MV-4-11 (cell line): ENCODE measurements at places on chromosomes 5 and 9.

GRCh38 chr9:129482521-129483414 lies 138.1 kb downstream of the C9orf50 start:
- DNase-seq, result no peak

DNA sequence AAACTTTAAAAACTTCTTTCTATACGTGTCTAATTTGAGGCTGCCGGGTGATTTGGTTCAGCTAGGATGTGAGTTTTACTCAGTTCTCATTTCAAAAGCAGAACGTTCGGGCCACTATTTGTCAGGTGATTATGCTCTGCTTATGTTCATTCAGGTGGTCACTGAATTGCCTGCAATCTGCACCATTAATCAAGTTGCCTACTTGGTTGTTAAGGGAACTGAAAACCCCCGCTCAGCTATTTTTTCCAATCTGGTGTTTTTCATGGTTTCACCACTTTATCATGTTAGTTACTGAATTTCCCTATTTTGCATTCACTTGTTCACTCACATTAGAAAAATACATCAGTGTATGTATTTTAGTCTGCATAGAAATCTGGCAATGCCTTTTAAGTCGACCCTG lies 523.0 kb downstream of the CSNK1G3 start:
- DNase-seq, result no peak

DNA sequence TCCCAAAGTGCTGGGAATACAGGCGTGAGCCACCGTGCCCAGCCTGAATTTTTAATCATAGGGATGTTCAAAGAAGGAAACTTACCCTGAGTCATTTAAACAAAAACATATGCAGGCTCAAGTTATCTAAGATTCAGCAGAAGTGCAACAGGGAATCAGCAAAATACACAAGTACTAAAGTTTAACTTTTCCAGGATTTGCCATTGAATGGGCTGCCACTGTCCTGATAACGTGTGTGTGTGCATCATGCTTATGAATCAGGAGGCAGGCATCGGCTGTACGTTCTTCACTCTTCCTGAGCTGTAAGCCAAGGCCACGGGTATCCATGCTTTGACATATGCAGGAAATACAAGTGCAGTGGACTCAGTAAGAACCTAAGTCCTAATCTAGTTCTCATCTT lies 48.8 kb upstream of the FST start:
- no peak for DNase-seq

DNA sequence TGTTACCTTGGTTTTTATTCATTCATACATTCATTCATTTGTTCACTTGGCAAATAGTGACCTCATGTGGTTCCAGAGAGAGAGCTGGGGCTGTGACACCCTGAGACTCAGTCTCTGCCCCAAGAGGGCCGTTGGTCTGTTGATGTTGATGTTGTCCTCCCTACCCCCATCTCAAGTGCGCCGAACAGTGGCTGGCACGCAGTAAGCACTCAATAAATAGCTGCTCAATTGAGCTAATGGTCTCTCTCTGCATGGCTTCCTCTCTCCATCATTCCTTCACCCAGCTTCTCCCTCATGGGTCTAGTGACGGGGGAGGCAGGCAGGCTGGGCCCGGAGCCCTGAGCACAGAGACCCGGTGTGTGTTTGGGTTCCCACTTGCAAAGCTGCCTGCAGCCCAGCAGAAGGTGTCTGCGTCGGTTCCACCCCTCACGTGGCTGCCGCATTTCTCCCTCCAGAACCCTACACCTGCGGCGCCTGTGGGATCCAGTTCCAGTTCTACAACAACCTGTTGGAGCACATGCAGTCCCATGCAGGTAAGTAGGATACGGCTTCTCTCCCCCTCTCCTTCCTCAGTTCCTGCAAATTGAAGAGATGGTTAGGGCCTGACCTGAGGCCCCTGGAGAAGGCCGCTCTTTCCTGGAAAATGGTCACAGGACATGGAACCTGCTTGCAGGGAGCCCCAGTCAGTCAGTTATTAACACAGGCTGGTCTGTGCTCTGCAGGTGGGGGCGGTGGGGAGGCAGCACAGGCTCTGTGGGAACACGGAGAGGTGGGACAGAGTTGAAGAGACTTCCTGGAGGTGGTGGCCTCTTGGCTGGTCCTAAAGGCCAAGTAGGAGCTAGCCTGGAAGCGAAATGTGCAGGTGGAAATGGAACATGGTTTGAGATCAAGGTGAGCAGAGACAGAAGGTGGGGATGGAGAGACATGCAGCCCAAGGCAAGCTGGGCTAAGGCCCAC lies 42.0 kb downstream of the AMBP start:
- no peak for DNase-seq

- DNase-seq, result no peak
These were observed 542.9 kb downstream of the EFNA5 start for GRCh38 chr5:107127878-107128277.

- no peak for DNase-seq
These were observed 432.9 kb downstream of the TLE4 start for GRCh38 chr9:80004714-80005113.

GRCh38 chr9:106670418-106670817 lies 192.5 kb upstream of the ZNF462 start:
- no peak for DNase-seq

DNA sequence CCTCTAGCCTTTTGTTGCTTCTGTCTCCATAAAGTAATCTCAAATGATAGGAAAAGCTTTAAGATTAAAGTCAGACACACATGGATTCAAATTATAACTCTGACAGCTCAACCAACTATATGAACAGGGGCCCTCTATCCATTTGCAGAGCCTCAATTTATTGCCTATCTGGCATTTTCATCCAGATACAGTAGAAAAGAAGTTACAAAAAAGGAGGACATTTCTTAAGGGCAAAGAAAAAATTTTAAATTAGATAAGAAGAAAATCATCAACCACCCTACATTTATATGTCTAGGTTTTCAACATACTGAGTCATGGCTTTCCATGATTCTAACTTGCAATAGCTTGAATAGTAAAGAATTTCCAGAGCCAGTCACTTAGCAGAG lies 567.2 kb downstream of the CAAP1 start:
- no peak for DNase-seq

- DNase-seq, result no peak
These were observed 180.8 kb downstream of the TMEM232 start for GRCh38 chr5:110545716-110546115.

DNA sequence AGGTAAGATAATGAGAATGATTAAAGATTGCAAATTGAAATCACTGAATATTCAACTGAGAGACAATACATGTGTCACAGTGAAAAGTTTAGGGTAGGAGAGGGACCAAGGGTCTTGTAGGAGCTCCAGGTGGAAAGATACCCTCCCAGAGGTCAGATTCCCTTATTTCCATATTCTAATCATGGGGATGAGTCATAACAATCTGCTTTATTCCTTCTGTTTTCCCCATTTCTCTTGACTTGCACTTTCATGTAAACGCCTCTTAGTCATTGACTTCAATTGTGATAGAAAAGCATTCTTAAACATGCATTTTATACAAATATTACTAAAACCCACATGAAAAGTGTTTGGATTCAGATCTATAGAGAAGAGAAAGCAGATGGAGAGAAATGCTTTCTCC lies 81.3 kb upstream of the CTSL start:
- DNase-seq, result no peak

DNA sequence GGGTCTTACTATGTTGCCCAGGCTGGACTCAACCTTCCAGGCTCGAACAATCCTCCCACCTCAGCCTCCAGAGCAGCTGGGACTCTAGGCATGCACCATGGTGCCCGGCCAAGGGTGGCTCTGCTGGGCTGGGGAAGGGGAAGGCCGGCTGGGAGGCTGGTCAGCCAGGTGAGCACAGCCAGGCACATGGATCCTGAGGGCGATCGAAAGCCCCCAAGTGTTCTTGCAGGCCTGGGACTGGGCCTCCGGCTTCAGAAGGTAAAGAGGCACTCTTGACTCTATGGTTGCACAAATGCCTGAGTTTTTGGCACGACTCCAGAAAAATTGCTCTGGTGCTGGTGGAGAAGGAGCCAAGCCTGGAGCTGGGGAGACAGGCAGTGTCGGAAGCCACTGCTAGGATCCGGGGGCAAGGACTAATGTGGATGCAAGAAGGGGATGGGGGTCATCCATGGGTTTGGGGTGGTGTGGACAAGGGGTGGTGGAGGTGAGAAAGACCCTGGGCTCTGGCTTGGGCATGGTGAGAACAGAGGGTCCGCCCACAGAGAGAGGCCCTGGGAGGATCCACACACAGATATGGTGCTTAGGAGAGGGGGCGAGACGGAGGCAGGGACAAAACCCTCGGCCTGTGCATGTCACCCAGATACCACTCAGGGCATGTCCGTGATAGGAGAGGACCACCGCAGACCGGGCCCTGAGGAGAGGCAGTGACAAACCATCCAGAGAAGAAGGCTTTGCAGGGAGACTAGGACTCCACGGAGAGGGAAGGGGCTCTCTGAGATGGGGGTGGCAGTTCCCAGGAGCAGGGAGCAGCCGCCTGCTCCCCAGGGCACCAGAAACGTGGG lies 51.1 kb upstream of the COL5A1 start:
- peak; percentile 47 for DNase-seq
